ENCODE measurements at places on chromosomes 7 and 10.

DNA sequence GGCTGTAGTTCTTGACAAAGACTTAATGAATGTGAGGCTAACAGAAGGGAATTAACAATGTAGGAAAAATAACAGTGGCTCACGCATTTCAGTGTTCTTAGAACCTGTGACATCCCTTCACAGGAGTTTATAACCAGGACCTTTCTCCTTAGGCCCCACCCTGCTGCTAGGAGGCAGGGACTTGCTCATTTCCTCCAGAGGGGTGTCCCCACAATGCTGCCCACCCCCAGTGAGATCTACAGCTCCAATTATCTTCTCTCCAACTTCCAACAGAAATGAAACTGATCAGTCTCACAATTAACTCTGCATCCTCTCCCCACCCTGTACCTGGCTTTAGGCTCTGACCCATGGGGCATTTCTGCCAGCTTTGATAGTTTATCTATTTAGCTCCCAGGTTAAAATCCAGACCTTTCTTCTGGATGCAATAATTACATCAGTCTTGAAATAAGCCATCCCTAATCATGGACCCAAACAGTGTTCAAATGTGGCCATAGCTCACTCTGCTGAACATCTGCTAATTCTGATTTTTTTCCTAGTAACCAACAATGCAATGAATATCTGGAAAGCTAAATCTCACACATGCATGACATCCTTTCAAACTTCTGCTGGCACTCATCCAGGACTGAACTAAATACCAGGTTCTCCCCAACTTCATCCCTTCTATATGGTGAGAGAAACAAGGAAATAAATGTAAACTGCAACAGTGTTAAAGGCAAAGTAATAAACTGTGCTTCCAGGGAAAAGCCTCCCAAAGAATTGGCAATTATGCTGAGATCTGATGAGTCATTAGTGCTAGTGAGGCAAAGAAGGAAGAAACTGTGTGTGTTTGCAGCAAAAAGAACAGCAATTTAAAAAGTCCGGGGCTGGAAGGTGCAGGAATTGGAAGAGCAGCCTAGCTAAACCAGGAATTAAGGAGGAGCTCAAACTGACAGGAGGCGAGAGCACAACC is 64.6 kb downstream of the HERPUD2 start:
- DNase-seq, result no peak

GRCh38 chr10:121158988-121159579 is 307.9 kb downstream of the WDR11 start:
- no peak for DNase-seq

- no peak for DNase-seq
Observed at GRCh38 chr10:116466715-116467422, 39.2 kb downstream of the PNLIPRP3 start.

DNA sequence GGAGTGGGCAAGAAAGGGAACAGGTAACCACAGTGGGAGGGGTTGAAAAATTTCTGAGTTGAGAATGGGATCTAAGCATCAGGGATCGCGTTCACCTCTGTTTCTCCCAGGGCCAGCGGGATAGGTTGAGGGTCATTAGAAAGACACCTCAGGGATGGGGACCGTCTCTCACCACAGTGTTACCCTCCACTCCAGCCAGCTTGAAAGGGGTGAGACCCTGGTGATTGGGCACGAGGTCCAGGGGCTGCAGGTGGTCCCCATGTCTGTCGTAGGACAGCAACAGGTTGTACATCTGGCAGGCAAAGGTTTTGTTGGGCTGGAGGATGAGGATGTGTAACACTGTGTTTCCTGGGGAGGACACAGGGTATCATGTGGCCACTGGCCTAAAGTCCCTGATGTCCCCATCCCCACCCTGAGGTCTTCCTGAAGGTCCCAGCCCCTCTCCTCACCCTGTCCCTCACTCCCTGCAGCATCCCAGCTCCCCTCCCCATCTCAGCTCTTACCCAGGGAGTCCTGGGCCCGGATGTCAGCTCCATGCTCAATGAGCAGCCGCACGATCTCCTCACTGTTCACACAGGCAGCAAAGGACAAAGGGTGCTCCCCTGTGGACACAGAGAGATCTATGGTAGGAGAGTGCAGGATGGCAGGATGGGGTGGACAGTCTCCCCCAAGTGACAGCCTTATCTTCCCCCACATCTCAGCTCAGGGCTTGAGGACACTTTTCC is 9.1 kb downstream of the TRPV6 start:
- no peak for DNase-seq

GRCh38 chr7:27111042-27111750 is 8.7 kb upstream of the HOXA2 start:
- no peak for DNase-seq

DNA sequence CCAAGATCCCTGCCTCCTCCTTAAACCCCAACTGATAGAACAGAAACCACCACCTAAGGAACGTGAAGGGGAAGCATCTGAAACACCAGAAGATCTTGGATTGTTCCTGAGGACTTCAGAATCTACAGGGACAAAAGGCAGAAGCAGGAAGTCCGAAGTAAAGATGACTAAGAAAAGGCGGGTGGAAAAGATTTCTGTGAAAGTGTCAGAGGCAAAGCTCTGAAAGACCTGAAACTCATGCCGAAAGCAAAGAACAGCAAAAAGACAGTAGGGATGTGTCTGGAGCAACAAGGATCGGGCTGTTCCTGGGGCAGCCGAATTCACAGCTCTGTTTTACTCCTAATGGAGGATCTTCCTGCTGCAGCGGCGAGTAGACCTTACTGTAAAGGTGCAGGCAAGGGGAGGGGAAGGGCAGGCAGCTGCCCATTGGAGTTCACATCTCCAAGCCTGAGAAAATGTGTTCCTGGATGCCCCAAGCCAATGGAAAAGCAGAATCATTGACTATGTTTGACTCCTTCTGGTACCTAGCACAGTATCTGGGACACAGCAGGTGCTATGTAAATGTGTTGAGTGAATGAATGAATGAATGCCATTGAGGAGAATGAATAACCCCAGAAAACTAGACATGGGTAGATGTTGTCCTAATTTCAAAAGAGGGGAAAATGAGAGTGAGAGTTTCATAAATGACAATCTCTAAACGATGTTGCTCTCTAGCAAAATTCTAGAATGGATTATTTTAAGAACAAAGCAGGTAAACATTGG is 40.4 kb downstream of the PDIA4 start:
- no peak for DNase-seq

DNA sequence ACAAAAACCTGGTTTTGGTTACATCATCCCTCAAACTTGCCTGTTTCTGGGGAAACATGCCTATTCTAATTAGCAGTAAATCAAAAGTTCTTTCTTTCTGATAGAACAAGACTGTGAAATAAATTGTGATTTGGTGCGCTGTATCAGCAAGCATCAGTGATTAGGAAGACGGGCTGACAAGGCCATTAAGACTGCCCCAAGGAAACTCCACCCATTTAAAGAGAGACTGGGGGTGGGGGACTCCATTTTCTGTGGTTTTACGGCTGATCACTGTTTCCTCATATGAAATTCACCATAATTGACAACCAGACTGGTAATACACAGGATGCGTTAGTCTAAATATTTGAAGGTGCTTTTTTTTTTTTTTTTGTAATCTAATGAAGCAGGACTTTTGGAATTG is 68.7 kb downstream of the MBL2 start:
- DNase-seq, result no peak

- no peak for DNase-seq
Observed at GRCh38 chr10:102595897-102596296, 48.4 kb upstream of the TRIM8 start.

DNA sequence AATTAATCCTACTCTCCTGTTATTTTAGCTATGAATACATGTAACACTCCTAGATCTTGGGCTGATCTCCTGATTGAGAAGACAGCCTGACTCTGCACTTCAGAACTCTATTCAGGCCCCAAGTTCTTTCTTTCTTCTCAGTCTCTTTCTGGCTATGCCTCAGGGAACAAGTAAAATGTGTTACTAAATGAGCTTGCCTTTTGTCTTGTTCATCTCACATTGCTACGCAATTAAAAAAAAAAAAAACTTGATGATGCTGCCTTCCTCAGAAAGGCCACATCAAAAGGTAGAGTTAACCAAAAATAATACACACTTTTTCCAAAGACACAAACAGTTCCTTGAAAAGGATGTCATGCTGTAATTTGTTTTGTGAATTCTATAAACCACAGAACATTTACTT is 258.1 kb downstream of the TWIST1 start:
- DNase-seq, result no peak

GRCh38 chr7:127396184-127396583 is 3.7 kb upstream of the ZNF800 start:
- peak; percentile 18 for DNase-seq

DNA sequence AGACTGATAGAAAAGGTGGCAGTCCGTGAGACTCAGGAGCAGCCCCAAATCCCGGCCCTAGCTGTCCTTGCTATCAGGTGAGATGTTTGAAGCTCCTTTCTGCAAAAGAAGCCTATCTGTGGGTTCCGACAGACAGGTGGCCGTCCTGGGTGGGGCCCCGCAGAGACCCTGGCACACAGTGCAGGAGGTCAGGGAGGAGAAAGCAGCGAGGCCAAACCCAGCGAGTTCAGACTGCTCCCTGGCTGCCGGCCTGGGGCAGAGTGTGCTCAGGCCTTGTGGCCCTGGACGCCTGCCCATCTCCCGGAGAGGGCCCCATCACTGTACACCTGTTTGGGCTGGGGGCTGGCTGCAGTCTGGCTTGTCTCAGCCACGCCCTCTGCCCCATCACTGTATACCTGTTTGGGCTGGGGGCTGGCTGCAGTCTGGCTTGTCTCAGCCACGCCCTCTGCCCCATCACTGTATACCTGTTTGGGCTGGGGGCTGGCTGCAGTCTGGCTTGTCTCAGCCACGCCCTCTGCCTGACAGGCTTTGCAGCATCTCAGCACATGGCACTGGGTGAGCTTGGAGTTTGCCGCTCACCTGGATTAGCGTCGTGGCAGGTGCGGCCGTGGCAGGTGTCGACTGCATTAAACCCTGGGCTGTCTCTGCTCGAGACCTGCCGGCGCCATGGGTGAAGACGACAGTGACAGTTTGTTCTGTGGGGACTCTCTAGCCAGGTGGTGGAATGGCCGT is 11.8 kb upstream of the PRKAR1B start:
- no peak for DNase-seq

- no peak for DNase-seq
Observed at GRCh38 chr7:4129481-4130122, 552.5 kb upstream of the FOXK1 start.

DNA sequence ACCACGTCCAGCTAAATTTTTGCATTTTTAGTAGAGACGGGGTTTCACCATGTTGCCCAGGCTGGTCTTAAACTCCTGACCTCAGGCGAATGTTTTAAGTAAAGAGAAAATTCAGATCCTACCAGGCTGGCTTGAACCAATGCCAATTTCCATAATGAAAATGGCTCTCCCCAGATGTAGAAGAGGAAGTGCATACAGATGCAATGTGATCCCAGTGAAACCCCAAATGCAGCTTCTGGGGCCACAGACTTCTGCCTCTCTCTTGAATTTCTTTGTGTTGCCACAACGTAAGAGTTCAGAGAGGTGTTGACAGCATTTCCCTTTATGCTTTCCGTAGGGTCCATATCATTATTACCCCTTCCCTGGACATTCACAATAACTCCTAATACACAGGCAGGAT is 29.6 kb upstream of the GOT1 start:
- no peak for DNase-seq

GRCh38 chr7:140534743-140535142 is 55.4 kb upstream of the MKRN1 start:
- no peak for DNase-seq

- no peak for DNase-seq
Observed at GRCh38 chr10:28200775-28201174, 102.1 kb downstream of the MPP7 start.

- no peak for DNase-seq
Observed at GRCh38 chr7:140439359-140439758, 35.5 kb downstream of the RAB19 start.

- no peak for DNase-seq
Observed at GRCh38 chr7:2281541-2281940, 32.7 kb downstream of the SNX8 start.

- no peak for DNase-seq
Observed at GRCh38 chr10:78808736-78809367, 259.9 kb upstream of the ZMIZ1 start.

GRCh38 chr7:17239046-17239445 is 59.4 kb upstream of the AHR start:
- no peak for DNase-seq

DNA sequence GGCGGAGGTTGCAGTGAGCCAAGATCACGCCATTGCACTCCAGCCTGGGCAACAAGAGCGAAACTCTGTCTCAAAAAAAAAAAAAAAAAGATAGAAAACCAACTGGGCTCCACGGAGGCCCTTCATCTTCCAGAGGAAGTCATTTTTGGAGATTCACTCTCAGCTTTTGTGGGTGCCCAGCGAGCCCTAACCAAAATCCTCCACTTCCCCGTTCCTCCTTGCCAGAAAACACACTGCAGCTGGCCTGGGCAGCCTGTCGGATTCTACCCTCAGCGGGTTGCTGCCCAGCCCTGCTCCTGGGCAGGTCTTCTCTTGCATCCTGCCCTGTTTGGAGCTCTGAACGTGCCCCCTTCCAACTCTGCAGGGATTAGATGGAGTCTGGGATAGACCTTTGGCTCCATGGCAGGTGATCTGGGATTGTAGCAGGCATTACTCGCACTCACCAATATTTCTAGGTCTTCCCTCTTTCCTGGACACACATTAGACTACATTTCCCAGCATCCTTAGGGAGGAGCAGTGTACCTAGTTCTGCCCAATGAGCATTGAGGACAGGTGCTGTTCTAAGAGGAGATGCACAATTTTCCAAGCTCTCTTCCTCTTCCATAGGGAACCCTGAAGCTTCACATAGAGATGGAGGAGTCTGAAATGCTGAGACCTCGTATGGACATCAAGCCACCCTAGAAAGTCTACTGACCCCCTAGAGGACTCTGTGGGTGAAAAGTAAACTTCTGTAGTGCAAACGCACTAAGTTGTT is 4.6 kb downstream of the GRID2IP start:
- no peak for DNase-seq

GRCh38 chr7:99739699-99740572 is 4.9 kb upstream of the CYP3A7 start:
- DNase-seq, result no peak

GRCh38 chr7:142460402-142461117 is 202.7 kb upstream of the PRSS58 start:
- no peak for DNase-seq

DNA sequence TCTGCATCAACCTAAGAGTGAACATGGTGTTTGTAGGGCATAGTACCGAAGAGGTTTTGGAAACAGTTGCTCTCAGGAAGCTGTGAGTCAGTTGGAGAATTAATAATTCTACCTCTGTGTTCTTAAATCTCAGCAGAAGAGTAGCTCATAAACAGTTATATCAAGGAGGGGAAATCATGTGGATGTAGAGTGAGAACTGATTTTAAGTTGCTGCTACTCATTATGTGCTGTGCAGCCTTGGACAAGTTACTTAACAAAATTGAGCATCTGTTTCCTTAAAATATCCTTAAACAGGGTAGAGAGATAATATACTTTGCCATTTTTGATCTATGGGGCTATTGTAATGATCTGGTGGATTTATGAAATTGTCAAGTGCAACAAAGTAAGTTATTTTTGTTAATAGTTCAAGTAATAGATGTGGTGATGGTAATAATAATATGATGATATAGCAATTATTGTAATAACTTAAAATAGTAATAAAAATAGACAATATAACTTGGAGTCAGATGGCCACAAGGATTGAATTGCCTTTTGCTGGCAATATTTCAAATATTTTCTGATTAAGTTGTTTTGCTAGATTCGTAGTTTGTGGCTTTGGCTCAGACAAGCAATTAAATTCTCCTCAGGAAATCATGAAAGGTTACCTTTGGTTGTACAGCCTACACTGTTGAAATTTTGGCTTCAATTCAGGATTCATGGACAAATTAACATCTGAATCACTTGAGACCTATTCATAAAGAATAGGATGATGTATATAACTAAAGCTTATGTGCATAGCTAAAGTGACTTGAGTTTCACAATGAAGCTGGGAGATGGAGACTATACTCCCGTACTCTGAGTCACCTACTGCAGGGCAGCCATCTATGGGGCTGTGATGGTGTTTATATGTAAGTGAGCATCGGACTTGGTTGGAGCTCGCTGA is 228.5 kb downstream of the CDK14 start:
- no peak for DNase-seq
